Stimulated activated CD4-positive, alpha-beta T cell treated with anti-CD3 and anti-CD28 coated beads, Interleukin-12 subunit alpha, Interleukin-12 subunit beta, amount 100 ng/mL, for 48 hours (primary cell): ENCODE measurements at places on chromosomes 3 and 15.

- DNase-seq = no peak
Measured at GRCh38 chr15:57797568-57798267, 91.2 kb downstream of the POLR2M start.

GRCh38 chr15:80153900-80154299 is 1.1 kb downstream of the FAH start:
- no peak for DNase-seq

- no peak for DNase-seq
Measured at GRCh38 chr15:93458597-93458996, 369.6 kb upstream of the RGMA start.

DNA sequence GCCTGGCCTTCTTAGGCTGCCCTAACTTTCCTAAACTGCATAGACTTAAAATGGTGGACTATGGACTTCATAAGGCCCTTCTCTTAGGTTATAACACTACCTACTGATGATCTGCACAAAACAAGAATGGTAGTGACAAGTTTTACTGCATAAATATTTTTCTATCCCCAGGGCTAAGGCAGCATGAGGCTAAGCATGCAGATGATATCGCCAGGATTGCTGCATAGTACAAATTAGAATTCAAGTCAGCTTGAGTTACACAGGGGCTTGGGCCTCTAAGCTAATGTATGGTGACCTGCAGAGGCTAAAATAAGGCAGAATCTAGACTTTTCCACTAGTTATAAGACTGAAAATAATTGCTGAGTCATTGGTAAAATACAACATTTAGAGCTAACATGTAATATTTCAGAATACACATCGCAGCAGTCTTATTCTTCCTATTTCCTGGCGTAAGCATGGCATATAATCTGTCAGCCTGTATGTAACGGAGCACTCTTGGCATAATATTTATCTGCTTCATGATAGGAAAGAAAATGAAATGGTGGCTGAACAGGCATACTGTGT is 15.3 kb upstream of the RBMS3 start:
- no peak for DNase-seq

DNA sequence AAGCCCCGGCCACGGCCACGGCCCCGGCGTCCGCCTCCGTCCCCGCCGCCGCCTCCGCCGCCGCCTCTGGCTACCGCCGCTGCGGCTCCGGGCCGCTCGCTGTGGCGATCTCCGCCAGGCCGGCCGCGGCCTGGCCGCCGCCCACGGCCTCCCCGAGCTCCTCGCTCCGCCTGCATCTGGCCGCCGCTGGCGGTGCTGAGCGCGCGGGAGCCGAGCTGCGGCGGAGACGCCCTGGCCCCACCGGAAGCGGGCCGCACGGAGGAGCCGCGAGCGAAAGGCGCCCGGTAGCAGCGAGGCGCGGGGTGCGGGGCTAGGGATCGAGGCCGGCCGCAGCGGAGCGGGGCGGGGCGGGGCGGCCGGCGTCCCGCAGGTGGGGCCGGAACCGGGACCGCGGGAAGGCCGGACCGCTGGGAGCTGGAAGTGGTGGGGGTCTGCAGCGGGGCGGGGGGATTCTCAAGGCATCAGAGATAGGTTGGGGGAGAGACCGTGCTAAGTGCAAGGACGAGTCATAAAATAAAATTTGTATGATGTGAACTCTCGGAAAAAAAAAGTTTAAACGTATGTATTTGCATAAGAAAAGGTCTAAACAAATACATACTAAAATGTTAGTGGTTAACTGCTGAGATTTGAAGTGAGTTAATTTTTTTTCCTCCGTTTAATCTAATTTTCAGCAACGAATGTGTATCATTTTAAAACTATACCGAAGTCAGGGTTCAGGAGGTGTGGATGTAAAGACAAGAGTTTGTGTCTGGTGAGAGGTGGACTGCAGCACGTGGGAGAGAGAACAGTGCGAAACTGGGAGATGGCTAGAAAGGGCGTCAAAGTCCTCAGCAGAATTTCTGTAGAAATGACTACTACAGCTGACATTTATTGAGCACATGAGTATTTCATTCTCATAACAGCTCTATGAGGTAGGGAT is at the start of gene AVEN:
Gene AVEN (minus strand): TSS at position 334 of the 919 bp plus-strand sequence. CDS start 158 bp downstream, at position 176.
- peak; percentile 50 for DNase-seq

GRCh38 chr3:119560160-119560559 is 746 bp upstream of the CD80 start:
- DNase-seq = no peak

DNA sequence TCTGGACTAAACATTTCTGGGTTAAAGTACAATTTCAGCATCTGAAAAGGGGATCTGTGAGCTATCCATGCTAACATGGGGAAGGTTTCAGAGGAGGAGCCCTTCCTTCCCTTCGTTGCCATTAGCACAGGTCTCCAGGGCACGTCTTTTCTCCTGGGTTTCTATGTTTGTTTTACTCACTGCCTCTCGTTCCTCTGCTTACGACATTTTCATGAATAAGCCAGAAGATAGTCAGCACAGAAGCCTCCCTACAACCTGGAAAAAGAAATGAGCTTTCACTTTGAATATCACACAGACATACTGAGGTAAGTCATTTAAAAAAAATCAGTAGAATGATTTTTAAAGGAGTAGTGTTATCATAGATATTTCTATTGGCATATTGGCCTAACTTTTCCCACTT is 117.2 kb upstream of the KCNMB2 start:
- DNase-seq = no peak

DNA sequence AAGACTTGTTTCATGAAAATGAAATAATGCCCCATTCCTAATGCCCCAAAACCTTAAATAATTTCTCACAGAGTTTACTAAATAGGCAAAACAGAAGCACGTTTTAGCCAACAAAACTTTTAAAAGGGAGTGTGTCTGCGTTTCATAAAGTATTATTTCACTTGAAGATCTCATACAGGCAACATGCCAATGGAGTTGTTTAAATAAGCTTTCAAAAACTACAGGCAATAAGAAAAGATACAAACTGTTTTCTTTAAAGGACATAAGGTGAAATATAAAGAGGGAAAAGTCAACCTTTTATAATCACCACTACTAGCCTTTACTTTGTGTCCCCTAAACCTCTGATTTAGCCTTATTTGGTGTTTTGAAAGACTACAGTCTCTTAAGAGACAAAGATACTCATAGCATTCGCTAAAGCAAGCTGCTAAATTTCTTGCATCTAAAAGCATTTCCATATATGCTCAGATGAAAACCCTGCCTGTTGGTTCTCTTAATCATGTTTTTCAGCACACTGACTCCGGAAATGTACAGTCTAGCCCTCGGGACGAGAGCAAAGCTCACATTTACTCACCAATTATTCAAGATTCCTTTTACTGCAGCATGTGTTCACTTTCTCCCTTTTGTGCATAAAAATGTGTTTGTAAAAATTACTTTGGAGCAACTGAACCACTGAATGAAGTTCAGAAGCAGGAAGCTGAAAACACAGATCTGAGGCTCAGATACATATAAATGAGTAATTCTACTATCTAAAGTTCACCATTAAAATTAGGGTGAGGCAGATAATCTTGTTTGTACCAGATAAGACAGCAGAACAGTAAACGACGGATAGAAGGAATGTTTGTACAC is 119.0 kb downstream of the GOLIM4 start:
- no peak for DNase-seq

GRCh38 chr15:84398763-84399701 is 163.5 kb downstream of the GOLGA6L4 start:
- DNase-seq = no peak

DNA sequence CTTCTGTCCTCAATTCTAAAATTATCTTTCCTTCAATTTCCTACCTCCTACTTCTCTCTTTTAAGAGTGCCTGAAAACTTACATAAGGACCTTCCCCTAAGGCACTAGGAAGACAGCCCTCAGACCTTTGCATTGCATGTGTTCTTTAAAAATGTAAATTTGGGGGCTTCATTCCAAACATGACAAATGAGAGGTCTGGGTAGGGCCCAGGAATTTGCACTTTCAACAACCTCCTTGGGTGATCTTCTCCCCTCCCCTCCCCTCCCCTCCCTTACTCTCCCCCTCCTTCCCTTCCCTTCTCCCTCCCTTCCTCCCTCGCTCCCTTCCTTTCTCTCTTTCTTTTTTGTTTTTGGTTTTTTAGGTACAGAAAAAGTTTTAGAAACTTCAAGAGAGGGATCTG is 18.7 kb downstream of the USF3 start:
- DNase-seq = no peak

DNA sequence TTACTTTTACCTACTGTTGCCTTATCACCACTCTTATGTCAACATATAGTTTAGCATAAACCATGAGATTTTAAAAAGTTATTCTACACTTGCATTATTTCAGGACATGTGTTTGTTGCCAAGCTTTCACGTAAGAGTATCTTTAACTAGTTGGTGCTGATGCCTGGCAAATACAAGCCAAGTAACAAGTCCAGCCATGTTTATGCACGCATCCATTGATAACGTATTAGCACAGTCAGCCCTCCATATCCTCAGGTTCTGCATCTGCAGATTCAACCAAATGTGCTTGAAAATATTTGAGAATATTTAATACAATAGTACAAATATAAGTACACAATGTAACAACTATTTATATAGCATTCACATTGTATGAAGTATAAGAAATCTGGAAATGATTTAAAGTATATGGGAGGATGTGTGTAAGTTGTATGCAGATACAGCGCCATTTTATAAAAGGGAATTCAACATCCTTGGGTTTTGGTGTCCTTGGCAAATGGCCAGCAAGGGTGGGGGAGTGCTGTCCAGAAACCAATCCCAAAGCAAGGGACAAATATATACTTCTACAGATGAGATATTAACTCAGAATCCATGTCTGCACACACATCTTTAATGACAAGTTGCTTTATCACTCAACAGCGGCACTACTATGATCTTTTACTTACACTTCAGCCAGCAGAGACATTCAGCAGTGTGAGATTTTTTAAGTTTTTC is 8.7 kb upstream of the SETD5 start:
- no peak for DNase-seq

DNA sequence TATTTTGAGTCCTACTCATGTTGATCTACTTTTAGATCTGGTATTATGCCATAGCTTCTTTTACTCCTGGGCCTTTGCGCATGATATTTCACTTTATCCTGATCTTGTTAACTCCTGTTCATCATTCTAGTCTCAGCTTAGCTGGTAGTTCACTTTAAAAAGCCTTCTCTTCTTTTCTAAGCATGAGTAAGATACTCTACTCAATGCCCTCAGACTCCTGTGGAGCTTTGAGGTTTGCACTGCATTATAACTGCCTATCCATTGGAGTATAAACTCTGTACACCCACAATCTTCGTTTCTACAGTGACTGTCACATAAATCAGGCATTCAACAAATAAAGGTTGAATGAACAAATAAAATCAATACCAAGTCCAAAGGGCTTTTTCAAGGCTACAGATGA is 357.9 kb upstream of the KCNH8 start:
- DNase-seq = no peak
